ENCODE measurements at places on chromosomes 13 and 19.

DNA sequence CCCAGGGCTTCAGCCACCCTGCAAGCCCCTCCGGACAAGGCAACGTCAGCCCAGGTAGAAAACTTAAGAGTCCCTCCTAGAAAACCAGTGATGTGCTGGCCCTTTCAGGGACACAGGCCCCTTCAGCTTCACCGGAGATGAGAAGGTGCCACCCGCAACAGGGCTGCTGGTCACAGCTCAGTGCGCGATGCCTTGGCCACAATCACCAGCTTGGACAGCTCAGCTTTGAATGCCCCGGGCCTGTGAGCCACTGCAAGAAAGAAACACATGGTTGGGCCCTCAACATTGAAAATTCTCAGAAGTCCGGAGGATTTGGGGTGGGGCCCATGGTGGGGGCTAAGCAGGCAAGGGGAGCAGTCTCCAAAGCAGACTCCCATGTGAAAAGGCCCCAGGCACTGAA lies 12.3 kb downstream of the MYDGF start:
- DNase-seq, result no peak

DNA sequence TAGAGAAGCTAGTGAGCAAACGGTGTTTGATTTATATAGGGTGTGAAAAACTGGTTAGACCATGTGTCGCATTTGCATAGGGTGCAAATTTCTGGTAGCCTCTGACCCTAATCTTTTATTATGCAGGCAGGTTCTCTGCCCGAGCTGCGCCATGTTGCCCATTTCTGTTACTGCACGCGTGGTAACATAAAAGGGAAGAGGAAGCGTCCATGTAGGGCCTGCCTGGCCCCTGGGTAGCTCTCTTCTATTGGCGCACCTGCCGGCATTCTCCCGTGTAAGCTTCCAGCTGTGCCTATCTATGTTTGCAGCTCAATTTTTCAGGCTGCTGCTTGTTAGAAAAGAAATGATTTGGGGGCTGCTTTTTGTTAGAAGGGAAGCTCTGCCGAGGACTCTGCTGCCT lies 14.0 kb upstream of the CD70 start:
- no peak for DNase-seq

GRCh38 chr13:89695343-89696257 lies 1651.9 kb upstream of the MIR17HG start:
- peak; percentile 21 for DNase-seq

DNA sequence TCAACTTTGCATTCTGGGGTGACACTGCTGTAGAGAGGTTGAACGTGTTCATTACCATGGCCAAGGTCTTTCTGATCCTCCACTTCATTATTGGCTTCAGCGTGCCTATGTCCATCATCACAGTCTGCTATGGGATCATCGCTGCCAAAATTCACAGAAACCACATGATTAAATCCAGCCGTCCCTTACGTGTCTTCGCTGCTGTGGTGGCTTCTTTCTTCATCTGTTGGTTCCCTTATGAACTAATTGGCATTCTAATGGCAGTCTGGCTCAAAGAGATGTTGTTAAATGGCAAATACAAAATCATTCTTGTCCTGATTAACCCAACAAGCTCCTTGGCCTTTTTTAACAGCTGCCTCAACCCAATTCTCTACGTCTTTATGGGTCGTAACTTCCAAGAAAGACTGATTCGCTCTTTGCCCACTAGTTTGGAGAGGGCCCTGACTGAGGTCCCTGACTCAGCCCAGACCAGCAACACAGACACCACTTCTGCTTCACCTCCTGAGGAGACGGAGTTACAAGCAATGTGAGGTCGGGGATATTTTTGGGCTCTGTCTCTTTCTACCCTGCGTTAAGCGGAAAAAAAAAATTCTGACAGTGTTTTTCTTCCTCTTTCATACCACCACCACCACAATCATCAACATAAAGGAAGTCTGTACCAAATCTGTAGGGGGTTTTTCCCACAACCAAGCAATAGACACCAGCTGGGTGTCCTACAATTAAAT lies 29.5 kb downstream of the FPR3 start:
- no peak for DNase-seq

- DNase-seq, result no peak
Observed at GRCh38 chr19:15974856-15975255, 26.0 kb downstream of the OR10H4 start.

DNA sequence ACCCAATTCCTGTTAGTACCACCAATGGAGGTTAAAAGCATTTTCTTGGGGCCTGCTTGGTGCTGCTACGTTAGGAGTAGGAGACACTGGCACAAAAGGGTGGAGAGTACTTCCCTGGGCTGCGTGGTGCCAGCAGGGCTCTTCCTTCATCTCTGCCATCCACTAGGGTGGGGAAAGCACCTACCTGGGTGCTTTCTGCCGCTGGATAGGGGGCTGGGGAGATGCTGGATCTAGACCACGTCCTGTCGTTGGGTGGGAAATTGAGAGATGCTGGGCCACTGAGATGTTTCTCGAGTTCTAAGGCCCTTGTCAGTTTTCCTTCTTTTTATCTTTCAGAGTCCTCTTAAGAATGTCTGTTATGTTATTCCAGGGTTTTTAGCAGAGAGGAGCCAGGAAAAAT lies 6.7 kb upstream of the FCGBP start:
- DNase-seq, result no peak

DNA sequence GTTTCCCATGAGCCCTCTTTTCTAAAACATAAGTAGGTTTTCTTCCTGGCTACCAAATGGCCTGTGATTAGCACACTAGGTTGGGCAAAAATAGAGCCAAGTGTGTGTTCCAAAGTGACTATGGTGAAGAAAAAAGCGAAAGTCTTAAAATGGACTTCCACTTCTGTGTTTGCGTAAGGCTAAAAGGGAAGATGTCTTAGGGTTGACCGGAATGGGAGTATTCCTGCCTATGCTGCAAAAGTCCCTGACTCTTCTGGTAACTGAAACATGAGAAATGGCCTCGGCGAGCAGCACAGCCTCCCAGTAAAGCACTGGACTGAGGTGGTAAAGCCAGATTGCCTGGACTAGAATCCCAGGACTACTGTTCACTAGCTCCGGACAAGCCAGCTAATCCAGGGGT lies 2.4 kb upstream of the FPR1 start:
- no peak for DNase-seq
